ENCODE measurements at places on chromosomes 1 and 21.

- DNase-seq: no peak
These were observed 39.2 kb upstream of the RGS21 start for GRCh38 chr1:192277635-192278034.

GRCh38 chr1:39901464-39901713 is 328 bp downstream of the MYCL start:
- no peak for DNase-seq

- DNase-seq: no peak
These were observed 45.5 kb downstream of the UTP25 start for GRCh38 chr1:209873067-209873799.

- no peak for DNase-seq
These were observed 14.3 kb downstream of the ADAMTSL4 start for GRCh38 chr1:150563340-150564038.

DNA sequence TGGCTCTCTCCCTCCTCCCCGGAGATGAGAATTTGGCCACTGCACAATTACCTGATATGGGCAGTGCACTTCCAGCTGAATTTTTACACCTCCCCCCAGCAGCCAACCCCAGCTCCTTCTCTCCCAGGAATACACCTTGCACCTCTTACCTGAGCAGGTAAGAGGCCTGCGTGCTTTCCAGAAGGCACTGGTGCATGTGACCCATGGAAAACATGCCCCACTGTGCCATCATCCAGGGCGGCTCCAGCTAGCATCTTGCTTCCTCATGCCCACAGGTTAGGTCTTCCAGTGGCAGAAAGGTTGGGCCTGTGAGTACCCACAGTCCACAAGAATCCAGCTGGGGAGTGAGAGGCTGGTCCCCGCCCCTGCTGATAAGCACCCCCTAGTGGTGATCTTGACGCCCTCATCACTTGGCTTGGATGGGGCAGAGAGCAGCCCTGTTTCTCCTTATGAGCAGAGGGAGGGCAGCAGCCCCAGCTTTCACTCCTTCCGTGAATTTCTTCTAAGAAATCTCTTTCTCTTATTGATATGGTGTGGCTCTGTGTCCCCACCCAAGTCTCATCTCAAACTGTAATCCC is 57.8 kb downstream of the EDARADD start:
- DNase-seq: no peak

DNA sequence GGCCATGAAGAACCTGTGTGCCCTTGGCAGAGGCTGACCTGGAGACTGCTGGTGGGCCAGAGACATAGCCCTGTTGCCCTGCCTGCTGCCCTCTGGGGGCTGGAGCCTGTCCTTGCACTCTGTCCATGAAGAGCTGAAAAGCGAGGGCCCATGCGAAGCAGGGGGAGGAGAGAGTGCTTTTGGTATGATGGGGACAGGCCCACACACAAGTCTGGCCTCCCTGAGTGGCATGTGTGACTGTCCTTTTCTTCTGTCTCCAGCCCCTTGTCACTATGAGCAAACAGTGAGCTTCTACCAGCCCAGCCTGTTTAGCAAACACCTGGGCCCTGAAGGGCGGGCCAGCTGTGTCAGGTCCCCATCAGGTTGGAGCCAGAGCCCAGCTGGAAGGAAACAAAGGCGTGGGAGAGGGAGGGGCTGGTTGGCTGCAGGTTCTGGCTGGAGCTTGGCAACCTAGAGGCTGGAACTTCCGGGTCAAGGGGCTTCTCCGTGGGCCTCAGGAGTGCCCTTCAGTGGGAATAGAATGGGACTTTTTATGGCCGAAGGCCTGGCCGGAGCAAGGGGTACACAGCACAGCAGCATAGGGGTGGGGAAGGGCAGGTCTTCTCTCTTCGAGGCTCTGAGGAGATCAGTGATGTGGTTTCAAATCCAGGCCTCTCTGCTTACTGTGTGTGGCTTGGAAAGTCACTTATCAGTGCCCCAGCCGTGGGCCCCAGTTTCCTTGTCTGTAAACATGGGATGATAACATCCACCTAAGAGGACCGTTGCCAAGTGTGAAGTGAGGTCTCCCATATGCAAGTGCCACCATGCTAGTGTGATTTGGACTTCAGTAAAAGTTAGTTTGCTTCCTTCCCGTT is 14.3 kb downstream of the QSOX1 start:
- DNase-seq: no peak

Data from GDM1 (cell line).